ENCODE measurements at places on chromosomes 6 and 20. TPM values are rescaled to one million over a fixed set of nuclear protein-coding genes. Genes with fewer than 3 reads are reported as not detected.

The CLVS2 gene
- 0.17 TPM for total RNA-seq

The CLPSL1 gene
- not detected for total RNA-seq

The SLC17A1 gene
- not detected for total RNA-seq

The CDH4 gene
- total RNA-seq, result 0.50 TPM

The FNDC11 gene
- total RNA-seq, result 0.23 TPM

The METTL24 gene
- 16.9 TPM for total RNA-seq

The SPATA25 gene
- 2.7 TPM for total RNA-seq

The ZBTB9 gene
- 3.3 TPM for total RNA-seq

The LSM2 gene
- total RNA-seq, result 41.5 TPM

The UBD gene
- total RNA-seq, result 0.50 TPM

The TSHZ2 gene
- 14.2 TPM for total RNA-seq

The BPIFB4 gene
- total RNA-seq, result not detected

The PRRT1 gene
- total RNA-seq, result 4.2 TPM

The ZSCAN12 gene
- 5.7 TPM for total RNA-seq

GRCh38 chr20:44810391-44811149 lies at the start of gene RIMS4:
TSS of gene RIMS4 (minus strand) at chr20:44810546. CDS start at chr20:44810271, 275 bp downstream.
- DNase-seq, result no peak

DNA sequence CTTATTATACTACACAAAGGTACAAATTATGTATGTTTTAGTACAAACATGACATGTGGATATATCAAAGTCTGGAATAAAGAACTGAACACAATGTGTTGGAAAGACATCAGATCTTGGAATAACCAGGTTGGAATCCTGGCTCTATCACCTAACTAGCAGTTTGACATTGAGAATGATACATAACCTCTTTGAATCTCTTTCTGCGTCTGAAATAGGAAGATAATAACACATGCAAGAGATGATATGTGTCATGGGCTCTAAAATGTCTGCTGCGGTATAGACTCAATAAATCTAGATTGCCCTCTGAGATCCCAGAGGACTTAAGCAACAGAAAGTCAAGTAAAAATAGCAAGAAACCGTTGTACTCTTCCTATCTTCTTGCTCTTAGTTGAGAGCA lies 66.8 kb upstream of the CCN2 start:
- DNase-seq, result no peak

DNA sequence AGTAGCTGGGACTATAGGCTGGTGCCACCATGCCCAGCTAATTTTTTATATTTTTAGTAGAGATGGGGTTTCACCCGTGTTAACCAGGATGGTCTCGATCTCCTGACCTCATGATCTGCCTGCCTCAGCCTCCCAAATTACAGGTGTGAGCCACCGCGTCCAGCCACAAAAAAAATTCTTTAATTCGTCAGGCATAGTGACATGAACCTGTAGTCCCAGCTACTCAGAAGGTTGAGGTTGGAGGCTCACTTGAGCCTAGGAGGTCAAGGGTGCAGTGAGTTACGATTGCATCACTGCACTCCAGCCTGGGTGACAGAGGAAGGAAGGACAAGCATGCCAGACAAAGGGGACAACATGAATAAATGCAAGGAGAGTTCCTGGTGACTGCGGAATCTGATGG lies 19.5 kb upstream of the ASXL1 start:
- no peak for DNase-seq

- no peak for DNase-seq
These were observed 7.4 kb downstream of the IBTK start for GRCh38 chr6:82240186-82240585.

- DNase-seq, result no peak
These were observed 29.8 kb downstream of the HM13 start for GRCh38 chr20:31543966-31544598.

DNA sequence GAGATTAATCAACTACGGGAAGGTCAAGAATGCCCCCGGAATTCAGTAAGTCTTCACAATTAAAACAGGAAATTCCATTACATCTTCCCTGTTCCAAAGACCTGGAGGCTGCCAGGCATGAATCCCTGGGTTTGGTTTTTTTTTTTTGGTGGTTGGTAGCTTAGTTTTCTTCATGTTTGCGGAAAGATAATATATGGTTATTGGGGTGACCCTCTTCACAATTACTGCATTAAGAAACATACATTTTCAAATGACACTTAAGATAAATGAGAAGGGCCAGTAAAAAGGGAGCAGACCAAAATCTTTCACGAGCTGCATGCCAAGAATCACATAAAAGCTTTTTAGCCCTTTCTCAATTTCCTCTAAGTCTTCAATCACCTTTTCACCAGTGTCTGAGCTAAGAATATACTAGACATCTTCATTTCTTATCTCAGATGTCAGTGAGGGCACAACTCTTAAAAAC lies 64.0 kb downstream of the KIF13A start:
- no peak for DNase-seq

DNA sequence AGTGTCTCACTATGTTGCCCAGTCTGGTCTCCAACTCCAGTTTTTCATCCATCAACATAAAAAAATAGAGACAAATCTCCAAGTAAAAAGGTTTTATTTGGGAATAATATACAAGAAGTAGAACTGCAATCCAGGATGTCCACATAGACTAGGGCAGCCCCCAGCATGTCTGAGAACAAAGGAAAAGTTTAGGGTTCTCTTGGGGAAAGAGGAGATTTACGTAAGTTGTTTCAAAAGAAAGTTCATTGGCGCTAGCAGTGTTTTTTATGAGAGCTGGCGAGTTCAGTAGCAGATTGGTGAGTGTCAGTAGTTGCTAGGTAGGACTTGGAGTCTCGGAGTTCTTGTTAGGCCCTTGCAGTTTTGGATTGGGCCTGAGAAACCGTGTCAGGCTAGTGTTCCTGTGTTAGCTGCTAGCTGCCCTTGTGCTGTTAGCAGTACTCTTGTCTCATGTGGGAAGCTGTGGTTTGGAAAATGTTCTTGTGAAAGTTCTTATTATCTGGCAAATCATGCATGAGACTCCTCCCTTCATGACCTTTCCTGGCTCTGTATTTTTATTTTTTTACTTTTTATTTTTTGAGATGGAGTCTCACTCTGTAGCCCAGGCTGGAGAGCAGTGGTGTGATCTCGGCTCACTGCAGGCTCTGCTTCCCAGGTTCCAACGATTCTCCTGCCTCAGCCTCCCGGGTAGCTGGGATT lies 24.7 kb downstream of the TTLL9 start:
- DNase-seq, result no peak

GRCh38 chr6:166075186-166075585 lies 92.5 kb downstream of the TBXT start:
- no peak for DNase-seq

DNA sequence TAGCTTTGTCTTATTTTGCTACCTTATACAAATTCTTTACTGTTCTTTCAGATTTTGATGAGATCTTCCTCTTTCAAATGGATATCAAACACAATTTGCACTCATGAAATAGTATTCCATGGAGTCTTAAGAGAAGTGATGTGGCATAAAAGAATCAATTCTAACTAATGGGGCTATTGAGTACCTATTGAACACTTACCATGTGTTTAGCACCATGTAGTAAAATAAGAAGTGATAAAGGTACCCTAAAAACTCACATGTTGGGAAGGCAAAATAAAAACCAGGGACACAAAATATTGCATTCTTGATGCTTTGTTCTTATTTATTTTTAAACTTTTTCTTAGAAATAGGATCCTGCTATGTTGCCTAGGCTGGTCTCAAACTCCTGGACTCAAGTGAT lies 56.2 kb downstream of the KIF13A start:
- no peak for DNase-seq

DNA sequence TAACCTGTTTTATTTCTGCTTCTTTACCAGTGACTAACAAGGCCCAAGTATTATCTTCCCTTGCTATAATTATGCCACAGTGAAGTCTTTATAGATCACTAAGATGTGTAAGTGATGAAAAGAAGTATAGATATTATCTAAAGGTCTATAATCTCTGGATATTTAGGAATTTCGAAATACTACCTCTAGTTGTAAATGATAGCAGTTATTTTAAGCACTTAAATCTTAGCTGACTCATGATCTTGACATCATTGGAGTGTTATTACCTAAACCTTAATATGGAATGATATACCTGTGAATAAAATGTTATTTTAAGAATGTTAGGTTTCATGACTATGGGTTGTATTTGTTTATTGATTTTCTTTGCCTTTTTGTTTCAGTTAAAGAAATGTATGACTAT lies 31.5 kb downstream of the CDC40 start:
- no peak for DNase-seq

DNA sequence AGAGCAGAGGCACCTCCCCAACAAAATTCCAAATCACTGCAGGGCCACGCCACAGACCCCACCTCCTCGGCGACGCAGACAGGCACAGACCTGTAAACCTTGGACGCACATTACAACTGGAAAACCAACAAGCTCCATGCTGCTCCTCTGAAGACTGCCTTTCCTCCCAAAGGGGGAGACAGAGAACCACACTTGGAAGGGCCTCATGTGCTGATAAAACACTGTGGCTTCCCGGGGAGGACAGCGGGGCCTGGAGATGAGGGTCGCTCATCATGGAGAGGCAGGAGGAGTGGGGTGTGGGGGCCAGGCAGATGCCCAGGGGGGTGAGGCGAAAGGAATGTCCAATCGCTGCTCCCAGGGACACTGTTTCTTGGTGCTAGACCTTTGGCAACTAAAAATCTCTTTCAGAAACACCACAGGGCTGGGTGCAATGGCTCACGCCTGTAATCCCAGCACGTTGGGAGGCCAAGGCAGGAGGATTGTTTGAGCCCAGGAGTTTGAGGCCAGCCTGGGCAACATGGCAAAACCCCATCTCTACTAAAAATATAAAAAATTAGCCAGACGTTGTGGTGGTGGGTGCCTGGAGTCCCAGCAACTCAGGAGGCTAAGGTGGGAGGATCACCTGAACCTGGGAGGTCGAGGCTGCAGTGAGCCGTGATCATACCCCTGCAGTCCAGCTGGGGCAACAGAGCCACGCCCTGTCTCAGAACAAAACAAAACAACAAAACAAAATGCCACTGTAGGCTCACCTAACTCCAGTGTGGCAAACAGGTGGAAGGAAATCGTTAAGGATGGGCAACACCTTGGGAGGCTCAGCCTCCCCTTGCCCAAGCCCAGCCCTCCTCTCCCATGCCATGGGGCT lies 53.8 kb downstream of the ABHD12 start:
- no peak for DNase-seq

GRCh38 chr6:169212436-169212835 lies 41.2 kb downstream of the THBS2 start:
- DNase-seq, result no peak

GRCh38 chr6:69390125-69390524 lies 406.7 kb downstream of the LMBRD1 start:
- DNase-seq, result no peak

DNA sequence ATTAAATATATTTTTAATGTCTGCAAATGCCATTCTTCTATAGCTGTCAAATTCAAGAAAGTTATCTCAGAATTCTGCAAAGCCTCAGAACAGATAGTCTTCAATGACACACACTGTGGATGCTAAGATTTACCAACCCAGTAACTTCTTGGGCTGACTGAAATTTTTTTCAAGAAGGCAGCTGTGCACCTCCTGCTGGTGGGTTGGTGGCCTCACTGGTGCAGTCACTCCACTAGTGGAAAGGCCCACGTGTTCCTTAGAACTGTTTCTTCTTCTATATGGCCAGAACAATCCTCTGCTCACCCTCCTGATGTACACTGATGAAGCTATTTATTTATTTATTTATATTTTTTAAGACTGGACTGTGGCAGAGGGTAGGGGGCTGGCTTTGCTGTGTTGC lies 28.1 kb upstream of the MTCL3 start:
- no peak for DNase-seq

DNA sequence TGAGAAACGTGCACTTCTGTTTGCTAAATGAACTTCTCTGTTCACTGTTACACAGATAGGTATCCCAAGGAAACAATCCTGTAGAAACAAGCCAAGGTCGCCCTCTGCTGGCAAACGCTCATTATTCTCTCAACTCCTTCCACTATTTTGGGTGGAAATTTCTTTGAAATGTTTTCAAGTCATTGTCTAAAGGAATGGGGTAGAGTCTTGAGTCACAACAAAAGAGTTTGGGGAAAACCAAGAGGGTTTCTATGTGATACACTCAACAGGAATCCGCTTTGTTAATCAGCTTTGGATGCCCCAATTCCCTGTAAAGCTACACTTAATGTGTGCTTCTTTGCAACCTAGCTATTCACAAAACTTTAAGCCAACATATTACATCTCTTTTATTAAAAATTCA lies 4.6 kb upstream of the RAE1 start:
- no peak for DNase-seq

Data from esophagus muscularis mucosa (tissue), 4 donors.